Esophagus mucosa (tissue), 1 donor: ENCODE measurements at places on chromosomes 5 and 9. TPM values are rescaled to one million over a fixed set of nuclear protein-coding genes. Genes with fewer than 3 reads are reported as not detected.

The PLGRKT gene
- 28.1 TPM for total RNA-seq

The TIFAB gene
- total RNA-seq = not detected

DNA sequence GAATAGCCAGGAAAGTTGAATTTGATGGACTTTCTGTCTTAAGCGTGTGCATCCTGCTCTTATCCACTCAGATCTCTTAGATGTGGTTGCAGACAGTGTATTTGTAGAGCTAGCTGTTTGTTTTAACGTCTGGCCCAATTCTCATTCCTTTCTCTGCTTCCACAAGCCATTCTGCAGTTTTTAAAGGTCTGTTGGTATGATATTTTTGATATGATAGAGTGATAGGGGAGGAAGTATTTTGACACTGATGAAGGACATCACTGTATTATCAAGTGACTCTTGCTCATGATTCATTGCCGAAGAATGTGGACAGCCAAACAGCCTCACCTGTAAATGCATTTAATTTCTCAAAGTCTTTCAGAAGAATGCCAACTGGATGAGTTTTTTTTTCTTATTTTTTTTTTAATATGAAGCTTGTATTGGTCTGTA is 4.5 kb downstream of the TJP2 start:
- no peak for ATAC-seq

GRCh38 chr9:28970241-28970654 is 1397.0 kb upstream of the C9orf72 start:
- ATAC-seq = no peak

- ATAC-seq = no peak
Measured at GRCh38 chr5:67199859-67200258, 3.3 kb upstream of the CD180 start.

DNA sequence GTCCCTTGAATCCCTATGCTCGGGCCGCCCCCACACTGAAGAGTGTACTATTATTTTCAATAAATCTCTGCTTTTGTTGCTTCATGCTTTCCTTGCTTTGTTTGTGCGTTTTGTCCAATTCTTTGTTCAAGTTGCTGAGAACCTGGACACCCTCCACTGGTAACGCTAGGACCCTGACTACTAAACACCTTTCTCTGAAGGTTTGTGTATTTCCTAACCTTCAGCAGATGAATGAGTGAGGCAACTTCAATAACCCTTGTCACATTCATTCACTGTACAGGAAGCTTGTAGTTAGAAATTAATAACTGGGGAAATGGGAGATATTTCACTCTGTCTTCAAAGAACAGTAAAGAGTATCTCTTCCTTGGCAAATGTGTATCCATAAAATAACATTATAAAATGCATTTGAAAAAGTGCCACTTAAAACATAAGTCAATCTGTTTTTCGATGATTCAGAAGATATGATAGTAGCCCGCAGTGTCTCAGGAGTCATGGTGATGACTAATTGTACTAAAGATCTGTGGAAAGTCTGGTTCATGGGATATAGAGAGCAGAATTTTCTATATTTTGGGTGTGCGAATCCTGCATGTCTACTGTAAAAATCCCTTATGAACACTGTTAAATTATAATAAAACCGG is 43.2 kb upstream of the ANKH start:
- ATAC-seq = no peak

- ATAC-seq = no peak
Measured at GRCh38 chr5:180313677-180314505, 22.0 kb upstream of the MAPK9 start.

DNA sequence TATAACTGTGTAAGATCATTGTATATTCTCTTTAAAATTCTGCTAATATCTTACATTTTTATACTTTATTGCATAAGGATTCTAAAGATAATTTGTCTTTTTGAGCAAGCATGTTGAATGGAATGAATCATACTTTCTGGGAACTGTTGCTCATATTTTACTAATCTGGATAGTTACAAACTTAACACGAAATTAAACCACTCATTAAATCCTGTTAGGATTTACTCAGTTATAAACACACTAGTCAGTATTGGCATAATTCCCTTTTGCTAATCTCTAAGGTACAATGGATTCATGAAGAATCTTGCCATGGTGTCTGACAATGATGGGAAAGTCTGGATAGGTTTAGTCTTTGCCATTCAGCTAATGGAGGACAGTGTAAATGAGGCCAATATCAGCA is 338.1 kb upstream of the SMC2 start:
- ATAC-seq = peak; percentile 69

DNA sequence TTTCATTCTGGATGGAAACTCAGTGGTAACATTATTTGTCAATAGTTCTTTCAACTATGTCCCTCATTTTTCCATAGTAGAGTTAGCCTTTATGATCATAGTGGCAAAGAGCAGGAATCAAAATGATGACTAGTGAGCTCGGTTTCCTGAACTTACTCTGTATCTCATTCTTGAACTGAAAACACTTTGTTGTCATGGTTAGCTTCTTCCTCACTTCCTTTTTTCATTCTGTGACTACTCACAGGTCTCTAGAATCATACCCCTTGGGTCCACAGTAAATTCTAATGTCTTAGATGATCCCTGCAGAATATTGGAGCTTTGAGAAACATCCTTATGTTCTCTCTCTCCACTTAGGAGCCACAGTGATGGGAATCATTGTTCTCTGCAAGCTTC is 29.4 kb upstream of the RECK start:
- ATAC-seq = no peak

- ATAC-seq = no peak
Measured at GRCh38 chr5:88689668-88690408, 193.1 kb downstream of the MEF2C start.

GRCh38 chr9:33923998-33924701 is 107.2 kb downstream of the UBE2R2 start:
- no peak for ATAC-seq

DNA sequence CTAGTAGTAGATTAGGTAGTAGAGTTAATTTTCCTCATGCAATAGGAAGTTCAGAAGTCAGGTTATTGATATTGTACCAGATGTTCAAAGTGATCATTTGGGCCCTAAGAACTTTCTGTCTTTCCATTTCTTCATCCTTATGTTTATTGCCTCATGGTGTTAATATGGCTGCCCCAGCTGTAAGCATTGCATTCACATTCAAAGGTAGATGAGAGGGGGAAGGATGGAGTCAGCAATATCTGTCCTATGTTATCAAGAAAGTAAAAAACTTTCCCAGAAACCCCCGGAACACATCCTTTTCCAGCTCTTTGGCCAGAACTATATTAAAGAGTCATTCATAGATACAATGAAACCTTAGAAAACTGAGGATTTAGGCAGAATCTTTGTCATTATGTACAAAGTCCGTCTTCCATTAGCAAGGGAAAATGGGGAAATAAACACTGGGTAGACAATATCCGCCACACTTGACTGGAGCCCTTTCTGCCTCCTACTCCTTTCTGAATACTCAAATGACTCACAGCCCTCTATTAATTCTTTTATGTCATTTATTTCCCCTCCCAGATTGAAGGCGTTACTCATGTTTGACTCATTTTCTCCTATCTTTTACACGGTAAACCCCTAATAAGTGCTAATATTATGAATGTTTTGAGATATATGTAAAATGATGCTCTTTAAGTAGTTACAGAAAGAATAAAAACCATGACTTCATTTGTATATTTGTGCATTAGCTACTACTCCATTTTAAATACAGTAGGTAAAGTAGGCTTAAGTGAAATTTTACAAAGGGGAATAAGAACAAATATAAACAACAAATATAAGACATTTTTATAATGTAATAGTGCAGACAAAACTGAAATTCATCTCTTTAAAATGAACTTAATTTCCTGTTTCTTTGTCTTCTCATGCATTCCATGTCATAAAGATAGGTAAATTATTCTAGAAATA is 127.6 kb downstream of the SLF1 start:
- peak; percentile 73 for ATAC-seq

GRCh38 chr9:107960916-107961315 is 471.3 kb upstream of the KLF4 start:
- ATAC-seq = no peak

The CD72 gene
- total RNA-seq = 0.52 TPM

GRCh38 chr9:4640027-4640426 is 22.1 kb upstream of the PLPP6 start:
- no peak for ATAC-seq

GRCh38 chr9:110536822-110537221 is 42.7 kb downstream of the SVEP1 start:
- no peak for ATAC-seq

DNA sequence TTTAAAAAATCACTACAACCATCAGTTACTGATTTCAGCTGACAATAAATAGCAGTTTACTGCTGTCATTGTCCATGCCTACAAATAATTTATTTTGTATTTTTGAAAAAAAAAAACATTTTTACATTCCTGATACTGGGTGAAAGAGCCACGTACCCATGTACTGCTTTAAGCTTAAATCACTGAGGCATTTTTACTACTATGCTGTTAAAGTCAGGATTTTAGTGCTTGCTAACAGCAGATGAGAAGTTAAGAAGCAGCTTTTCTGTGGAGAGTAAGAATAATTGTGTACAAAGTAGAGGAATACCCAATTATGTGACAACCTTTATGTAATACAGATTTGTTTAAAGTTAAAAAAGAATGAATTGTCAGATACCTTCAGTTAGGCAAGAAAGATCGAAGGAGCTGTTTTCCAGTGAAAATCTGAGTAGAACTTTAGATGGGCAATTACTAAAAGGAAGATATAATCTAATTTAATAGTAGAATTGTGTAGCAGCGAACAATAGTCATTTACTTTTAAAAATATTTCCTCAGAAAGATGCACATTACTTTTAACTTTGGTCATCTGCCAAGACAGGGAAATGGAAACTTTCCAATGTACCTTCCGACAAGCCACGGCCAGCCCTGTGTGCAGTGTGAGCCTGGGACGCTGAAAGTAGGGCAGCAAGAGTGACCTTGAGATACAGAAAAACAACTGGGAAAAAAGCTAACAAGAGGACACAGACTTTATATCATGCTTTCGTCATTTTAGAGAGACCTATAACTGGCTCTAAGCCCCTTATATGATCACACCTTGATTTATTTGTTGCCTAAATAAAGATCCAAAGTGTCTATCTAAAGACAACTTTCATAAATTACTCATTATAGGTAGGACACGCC is 39.9 kb downstream of the RHOBTB3 start:
- ATAC-seq = peak; percentile 57

- no peak for ATAC-seq
Measured at GRCh38 chr5:88944751-88945531, 62.0 kb upstream of the MEF2C start.

The ACER2 gene
- 3.1 TPM for total RNA-seq

- no peak for ATAC-seq
Measured at GRCh38 chr5:76582230-76583162, 40.7 kb downstream of the F2RL2 start.

- ATAC-seq = no peak
Measured at GRCh38 chr5:95738072-95738471, 6.9 kb downstream of the RHOBTB3 start.

DNA sequence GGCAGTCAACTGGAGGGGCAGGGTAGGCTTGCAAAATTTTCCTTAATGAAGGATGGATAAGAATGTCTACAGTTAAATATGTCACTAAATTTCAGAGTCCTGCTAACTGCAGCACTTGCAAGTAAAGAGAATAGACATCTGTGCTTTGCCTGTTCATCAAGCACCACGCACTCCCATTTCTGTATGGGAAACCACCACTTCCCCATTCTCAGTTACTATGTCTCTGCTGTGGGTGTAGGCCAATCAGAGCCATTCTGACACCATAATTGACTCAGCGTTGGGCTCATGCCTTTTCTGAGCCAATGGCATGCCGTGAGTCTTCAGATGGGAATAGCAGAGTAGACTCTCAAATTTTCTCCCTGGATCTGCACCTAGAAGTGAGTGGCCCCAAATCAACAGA is 247.5 kb downstream of the GABRB2 start:
- ATAC-seq = no peak

The DNAI1 gene
- not detected for total RNA-seq

The NUTM2F gene
- not detected for total RNA-seq

The C5orf58 gene
- total RNA-seq = not detected

DNA sequence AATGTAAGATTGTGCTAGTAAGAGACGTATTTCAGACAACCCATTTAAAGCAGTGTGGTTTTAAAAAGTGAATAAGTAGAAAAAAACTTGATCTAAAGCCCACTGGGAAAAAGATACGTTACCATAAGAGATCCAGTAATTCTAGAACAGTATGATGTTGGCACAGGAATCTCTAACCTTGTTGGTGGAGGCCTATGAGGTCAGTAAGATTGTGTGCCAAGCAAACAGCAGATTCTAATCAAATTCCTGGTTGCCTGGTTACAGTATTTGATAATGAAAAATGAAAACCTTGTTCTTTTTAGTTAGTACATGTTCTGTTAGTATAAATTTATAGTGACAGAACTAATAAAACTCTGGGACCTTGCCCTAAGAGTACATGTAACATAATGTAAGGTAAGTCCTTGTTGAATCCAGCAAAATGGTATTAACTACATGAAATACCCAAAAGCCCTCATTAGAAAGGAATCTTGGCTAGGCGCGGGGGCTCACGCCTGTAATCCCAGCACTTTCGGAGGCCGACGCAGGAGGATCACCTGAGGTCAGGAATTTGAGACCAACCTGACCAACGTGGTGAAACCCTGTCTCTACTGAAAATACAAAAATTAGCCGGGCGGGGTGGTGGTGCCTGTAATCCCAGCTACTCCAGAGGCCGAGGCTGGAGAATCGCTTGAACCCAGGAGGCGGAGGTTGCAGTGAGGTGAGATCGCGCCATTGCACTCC is 33.2 kb upstream of the DMXL1 start:
- no peak for ATAC-seq

The ACOT12 gene
- not detected for total RNA-seq

DNA sequence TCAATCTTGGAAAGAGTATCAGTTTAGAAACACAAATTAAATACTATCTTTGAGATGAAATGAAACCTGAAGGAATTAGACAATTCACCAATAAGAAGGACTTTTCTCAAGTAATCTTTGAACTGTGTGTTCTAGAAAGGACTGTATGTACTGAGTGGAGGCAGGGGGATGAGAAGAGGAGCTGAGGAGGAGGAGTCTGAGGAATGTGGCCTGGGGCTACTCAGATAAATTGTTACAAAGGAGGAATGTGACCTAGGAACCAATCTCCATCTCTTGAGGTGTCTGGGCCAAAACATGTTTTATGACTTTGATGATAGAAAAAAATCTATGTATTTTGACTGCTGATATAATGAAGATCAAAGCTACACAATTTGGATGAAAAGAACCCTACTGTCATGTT is 124.3 kb upstream of the ANKRD55 start:
- no peak for ATAC-seq

- ATAC-seq = no peak
Measured at GRCh38 chr5:658103-658502, 35.0 kb downstream of the TPPP start.

The PCDHB10 gene
- 0.80 TPM for total RNA-seq

The ECSCR gene
- 5.0 TPM for total RNA-seq

- ATAC-seq = no peak
Measured at GRCh38 chr9:134205672-134206310, 41.4 kb upstream of the RNU6ATAC start.

- no peak for ATAC-seq
Measured at GRCh38 chr5:18959535-18959934, 1028.5 kb downstream of the CDH18 start.

The PDCD1LG2 gene
- 0.32 TPM for total RNA-seq
